ENCODE measurements at places on chromosomes 2 and 18.

DNA sequence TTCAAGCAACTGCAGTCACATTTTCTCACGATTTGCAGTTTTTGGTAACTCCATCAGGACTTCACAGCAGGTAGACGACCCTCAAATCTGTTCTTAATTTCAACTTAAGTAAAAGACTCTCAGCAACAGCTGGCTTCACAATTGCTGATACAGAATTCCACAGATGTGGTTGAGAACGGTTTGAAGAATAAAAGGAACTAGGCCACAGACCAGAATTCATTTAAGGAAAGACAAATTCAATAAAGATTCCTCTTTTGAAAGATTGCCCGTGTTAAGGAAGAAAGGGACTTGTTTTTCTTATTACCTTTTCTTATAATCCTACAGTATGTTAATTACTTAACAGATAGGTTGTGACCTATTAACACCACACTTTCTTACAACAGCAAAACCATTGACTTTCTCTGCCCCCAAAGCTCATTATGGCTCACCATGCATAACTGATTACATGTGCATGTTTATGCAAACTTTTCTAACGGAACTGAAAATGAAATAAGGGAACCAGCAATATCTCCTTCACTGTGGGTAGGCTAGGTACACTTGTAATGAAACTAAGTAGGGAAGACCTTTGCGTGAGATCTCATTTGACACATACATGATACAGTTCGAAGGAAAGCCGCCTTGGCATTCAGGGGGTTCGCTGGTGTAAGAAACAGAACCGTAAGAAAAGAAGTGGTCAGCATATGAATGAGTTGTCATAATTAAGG lies 4.7 kb upstream of the ZNF516 start:
- DNase-seq: no peak

DNA sequence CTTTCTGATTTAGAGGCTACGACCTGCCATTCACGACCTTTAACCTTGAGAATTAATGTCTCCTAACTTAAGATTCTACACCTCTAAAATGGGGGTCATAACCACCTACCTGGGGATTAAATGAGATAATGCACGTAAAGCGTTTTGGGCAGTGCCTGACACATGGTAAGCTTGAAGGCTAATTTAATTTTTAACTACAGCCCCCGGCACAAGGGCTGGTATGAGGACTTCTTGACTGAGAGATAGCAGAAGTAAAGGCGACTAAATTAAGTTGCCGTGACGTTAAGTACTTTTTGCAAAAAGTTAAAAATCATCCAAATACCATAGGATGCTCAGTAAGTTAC lies 549 bp downstream of the MRPL35 start:
- no peak for DNase-seq

- DNase-seq: no peak
These were observed 169.3 kb downstream of the HDAC4 start for GRCh38 chr2:239231231-239232194.

DNA sequence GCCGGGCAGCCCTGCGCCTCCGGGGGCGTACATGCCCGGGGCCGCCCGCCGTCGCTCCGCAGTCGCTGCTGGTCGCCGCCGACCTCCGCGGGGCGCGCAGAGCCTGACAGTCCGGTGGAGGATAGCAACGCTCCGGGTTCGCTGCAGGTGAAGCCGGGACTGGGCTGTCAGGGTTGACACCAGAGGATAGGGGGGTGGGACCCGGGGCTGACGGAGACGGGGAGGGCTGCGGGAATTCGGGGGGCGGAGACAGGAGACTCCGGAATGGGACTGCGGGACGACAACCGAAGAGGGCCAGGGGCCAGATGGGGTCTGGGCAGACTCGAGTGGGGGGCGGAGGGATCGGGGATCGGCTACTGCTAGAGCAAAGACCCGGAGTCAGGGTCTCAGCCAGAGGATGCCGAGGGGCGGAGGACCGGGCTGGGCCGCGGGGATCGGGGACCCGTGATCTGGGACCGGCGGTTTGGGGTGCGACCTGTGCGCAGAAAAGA lies 403 bp downstream of the TMEM127 start:
- DNase-seq: no peak

DNA sequence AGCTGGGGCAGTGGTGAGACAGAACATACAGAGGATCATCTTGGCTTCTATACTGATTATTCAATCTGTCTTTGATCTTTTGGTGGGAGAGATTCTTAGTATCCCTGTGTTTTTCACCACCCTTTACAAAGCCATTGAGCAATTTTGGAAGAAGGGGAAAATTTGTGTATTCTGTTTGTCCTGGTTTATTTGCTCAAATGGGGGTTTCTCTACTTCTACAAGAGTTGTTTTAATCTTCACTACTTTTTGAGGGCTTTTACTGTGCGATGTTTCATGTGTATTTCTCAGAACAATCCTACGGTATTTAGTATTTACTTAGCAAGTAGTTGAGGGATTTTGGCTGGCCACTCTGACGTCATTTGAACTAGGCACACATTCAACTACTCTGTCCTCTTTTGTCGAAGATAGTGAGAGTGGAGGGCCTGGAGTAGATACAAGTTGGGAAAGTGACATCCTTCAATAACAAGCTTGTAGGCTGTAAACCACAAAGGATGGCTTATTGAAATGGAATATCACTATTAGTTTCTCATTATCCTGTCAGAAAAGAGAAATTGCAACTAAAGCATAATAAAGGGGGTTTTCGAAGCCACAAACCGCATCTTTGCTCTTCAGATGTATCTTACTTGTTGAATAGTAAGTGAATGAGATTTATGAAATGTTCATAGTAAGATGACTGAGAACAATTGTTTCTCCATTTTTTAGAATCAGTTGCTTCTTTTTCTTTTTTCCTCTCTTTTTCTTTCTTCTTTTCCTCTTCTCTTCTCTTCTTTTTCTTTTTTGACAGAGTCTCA lies 24.8 kb downstream of the FMNL2 start:
- no peak for DNase-seq

DNA sequence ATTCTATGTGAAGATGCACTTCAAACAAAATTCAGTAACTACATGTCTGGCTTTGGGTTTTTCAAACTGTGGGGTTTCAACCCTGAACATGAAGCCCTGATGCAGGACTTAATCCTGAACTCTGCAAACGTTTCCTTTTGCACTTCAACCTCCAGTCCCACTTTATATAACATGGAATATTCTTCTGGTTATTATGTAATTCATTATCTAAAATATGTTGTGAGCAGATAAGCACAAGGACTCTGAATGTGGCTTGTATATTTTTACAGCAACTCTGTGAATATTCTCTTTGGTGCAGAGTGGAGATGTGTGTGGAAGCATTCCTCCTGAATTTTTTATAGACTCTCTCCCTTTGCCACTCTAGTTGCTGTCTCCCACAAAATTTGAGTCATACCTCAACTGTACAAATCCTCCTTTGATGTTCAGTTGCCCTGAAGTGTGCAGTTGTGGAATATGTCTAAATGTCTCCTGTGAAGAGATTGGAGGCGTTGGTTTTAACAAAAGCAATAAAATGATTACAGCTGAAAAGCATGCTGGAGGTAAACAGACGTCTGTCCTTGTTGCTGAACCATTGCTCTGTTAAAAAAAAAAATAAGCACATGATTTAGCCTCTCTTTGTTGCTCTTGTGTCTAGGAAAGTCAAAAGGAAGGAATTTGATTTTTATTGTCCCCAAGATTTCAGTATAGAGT lies 205.1 kb upstream of the NRP2 start:
- DNase-seq: no peak

GRCh38 chr2:165114346-165114939 lies 89.4 kb downstream of the SCN3A start:
- DNase-seq: no peak

All from HCT116 (cell line).